ENCODE measurements at places on chromosomes 1 and 21.

GRCh38 chr1:226825037-226825745 is 45.2 kb upstream of the PSEN2 start:
- DNase-seq: no peak

DNA sequence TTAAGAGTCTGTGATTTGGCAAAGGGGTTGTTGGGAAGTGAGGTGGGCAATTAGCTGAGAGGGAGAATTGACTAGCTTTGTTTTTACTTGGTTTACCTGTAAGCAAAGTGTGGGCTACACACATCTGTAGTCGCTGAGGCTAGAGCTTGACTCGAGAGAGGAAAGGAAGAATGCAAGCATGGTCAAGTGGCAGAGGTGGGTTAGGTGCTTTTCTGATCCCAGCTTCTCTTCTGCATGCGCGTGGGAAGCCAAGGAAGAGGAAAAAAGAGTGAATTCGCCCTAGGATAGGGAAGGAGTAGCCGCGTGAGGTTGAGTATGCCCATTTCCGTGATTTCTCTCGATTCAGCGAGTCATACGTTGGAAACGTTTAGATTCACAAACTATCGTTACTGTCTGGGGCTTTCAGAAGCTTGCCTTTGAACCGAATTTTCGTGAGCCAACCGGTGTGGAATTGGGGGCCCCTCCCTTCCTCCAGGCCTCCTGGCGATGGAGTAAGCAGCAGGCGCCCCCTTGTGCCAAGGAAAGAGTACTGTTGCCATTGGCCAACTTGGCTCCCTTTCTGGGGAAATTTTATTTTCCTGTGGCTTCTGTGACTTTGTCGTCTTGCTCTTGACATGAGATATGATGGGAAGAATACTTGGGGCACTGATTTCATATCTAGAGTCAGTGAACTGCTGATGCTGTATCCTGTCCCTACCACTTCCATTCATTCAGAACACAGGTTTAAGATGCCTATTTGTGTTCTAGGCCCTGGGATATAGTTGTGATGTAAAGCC is 1.3 kb downstream of the PIGV start:
- peak; percentile 90 for DNase-seq

DNA sequence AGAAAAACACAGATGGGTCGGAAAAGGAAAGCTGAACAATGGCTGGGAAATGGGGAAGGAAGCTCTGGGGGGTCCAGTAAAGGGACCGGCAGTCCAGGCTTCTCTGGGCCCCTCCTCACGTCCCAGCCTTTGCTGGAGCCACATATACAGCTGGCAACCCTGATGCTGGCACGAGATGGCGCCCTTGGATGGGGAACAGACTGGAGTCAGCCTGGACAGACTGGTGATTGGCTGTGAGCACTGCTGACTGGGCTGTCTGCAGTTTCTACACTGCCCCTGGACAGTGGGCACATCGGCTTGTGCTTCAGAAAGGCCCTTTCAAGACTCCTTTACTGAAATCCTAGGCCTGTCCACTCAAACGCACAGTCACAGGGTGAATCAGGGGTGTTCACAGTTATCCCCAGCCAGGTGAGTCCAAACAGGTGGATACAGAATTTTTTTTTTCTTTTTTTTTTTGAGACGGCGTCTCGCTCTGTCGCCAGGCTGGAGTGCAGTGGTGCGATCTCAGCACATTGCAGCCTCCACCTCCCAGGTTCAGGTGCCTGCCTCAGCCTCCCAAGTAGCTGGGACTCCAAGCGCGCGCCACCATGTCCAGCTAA is 31.1 kb upstream of the ZBTB40 start:
- peak; percentile 77 for DNase-seq

- no peak for DNase-seq
These were observed 77.9 kb downstream of the OMA1 start for GRCh38 chr1:58468612-58469011.

GRCh38 chr1:15951341-15952153 is 24.4 kb downstream of the ZBTB17 start:
- no peak for DNase-seq

DNA sequence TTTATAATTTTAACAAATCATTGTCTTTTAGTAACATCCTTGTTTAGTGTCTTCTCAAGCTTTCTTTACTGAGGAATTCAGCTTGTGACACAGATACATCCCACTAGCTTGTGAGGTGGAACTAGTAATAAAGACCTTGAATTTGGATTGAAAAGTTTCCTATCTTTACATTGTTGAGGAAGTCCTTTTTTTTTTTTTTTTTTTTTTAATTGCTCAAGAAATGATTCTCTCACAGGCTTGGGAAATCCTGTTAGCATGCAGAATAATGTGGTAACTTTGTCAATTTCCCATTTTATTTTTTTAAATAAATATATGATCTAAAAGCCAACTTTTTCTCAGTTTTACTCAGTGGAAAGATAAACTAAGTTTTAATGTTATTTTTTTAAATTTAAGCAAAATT is 15.8 kb downstream of the DENND2D start:
- DNase-seq: no peak

- no peak for DNase-seq
These were observed 25.7 kb upstream of the MACF1 start for GRCh38 chr1:39178541-39179431.

GRCh38 chr1:3654549-3655281 is 2.4 kb downstream of the TP73 start:
- DNase-seq: peak; percentile 18

- peak; percentile 88 for DNase-seq
These were observed 46.1 kb upstream of the BACE2 start for GRCh38 chr21:41121785-41122415.

- DNase-seq: no peak
These were observed 12.3 kb upstream of the CTNNBIP1 start for GRCh38 chr1:9922342-9922741.

DNA sequence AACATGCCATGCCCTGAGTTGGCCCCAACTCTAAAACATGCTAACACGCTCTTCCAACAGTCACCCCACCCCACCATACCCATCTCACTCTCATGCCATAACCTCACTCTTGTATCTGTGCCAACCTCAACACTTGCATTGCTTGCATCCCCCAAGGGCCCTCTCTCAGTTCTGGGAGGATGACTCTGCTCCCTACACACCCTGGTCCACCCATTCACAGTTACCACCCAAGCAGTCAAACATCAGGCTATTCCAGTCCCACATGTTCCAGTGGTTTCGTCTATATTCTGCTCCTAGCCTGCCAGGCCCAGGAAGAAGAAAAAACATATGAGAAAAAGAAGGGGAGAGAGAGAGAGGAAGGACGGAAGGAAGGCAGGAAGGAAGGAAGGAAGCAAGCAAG is 31.0 kb downstream of the GBP6 start:
- DNase-seq: no peak

GRCh38 chr1:106727171-106727570 is 329.3 kb upstream of the PRMT6 start:
- no peak for DNase-seq

GRCh38 chr1:192534666-192535065 is 40.9 kb upstream of the RGS1 start:
- DNase-seq: no peak
